ENCODE measurements at places on chromosomes 1 and 21.

- no peak for DNase-seq
Measured at GRCh38 chr1:54666333-54666732, 24.7 kb downstream of the MROH7 start.

DNA sequence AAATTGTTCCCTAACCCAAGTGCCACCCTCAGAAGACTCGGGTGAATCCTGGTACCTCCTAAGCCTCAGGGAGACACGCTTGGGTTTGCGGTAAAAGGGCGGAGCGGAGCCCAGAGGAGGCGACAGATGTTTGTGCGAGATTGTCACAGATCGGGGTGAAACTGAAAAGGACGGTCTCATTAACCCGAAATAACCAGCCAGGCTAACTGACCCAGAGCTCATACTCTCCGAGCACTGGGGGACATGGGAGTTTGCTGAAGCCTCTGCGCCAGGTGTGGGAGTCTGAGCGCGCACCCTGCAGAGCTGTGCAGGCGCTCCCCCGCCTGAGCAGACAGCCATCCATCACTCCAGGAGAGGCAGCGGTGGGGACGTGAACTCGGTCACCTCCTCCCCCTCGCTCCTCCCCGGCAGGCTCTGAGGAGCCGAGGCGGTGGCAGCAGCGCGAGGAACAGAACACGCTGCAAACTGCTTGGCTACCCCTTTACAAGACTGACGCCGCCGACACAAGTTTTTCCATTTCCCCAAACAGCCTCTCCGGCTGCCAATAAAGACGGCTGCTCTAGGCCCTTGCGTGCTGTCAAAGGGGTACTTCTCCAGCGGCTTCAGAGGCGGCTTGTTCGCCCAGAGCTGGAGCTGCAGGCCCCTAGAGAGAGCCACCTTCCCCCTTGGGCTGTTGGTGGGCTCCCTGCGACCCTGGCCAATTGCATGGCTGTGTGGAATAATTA lies 43.5 kb downstream of the RRAGC start:
- no peak for DNase-seq

GRCh38 chr1:156703336-156703735 lies 2.0 kb downstream of the CRABP2 start:
- DNase-seq = no peak

DNA sequence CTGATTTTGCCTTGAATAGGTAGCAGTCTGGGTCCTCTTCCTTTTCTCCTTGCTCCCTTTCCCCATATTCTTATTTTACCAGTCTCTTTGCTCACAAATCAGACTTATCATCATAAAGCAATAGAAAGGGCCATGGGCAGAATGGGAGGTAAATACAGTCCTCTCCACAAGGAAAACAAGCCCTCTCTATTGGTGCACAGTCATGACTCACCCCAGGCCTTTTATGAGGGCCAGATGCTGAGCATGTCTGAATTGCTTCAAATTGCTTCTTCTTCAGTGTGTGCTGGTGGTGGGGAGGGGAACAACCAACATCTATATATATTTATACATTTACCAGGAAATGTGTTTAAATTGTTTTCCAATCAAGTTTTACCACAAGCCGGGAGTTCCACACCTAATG lies 75.2 kb downstream of the GFI1 start:
- no peak for DNase-seq

GRCh38 chr1:180057883-180058396 lies 96.7 kb upstream of the QSOX1 start:
- DNase-seq = no peak

DNA sequence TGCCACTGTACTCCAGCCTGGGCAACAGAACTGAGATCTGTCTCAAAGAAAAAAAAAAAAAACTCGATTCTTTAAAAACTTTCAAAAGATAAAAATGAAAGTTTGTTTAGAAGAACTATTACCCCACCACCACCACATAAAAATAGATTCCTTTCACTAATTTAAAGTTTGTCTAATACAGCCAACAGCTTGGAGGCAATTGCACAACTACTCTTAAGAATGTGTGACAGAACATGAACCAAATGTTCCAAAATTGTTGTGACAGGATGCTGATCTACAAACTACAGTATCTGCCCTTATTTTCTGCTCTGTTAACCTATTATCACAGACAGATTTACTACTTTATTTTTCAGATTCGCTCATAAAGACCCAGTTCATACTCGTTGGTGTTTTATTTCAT lies 5.5 kb upstream of the TGFBR3 start:
- no peak for DNase-seq

- no peak for DNase-seq
Measured at GRCh38 chr1:73778471-73778870, 419.5 kb downstream of the LRRIQ3 start.

GRCh38 chr1:171251042-171251951 lies 3.0 kb downstream of the FMO1 start:
- DNase-seq = no peak

DNA sequence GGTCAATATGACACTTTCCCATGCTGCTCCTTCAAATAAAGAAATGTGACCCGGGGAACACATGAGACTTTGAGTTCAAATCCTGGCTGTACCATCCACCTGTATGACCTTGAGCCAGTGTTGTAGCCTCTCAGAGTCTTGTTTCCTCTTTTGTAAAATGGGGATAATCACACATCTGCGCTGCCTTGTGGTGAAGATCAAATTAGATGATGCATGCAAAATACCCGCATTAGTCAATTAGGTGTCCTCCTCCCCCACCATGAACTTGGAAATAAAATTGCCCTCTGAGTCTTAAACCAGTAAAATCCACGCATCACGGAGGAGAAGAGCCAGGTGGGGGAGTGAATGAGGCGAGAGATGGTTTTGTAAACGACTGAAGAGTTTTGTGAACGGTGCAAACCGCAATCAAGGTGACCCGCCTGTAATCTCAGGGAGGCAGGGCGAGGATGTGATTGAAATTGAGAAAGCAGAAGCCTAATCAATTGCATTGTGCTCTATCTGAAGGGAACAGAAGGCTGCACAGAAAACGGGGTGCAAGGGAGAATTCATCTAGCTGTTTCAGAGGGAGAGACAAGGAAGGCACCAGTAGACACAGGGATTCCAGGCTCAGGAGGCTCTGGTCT lies 5.8 kb upstream of the AHDC1 start:
- peak; percentile 92 for DNase-seq

DNA sequence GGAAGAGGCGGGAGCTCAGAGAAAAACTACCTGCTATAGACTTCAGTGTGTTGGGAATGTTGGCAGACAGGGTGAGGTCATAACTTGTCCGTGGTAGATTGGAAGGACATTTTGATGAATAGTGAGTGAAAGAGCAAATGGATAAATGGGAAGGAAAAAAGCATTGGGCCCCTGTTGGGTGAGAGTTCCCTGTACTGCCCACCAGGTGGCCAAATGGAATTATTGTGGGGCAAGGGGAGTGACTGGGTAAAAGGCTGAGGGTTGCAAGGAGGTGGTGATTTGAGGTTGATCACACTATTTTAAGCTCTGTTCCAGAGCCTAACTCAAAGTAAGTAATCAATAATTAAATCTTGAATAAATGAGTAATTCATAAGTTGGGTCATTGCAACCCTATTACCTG lies 60.4 kb downstream of the MRPS6 start:
- DNase-seq = no peak

- DNase-seq = no peak
Measured at GRCh38 chr21:36704281-36704957, 5.5 kb downstream of the SIM2 start.

DNA sequence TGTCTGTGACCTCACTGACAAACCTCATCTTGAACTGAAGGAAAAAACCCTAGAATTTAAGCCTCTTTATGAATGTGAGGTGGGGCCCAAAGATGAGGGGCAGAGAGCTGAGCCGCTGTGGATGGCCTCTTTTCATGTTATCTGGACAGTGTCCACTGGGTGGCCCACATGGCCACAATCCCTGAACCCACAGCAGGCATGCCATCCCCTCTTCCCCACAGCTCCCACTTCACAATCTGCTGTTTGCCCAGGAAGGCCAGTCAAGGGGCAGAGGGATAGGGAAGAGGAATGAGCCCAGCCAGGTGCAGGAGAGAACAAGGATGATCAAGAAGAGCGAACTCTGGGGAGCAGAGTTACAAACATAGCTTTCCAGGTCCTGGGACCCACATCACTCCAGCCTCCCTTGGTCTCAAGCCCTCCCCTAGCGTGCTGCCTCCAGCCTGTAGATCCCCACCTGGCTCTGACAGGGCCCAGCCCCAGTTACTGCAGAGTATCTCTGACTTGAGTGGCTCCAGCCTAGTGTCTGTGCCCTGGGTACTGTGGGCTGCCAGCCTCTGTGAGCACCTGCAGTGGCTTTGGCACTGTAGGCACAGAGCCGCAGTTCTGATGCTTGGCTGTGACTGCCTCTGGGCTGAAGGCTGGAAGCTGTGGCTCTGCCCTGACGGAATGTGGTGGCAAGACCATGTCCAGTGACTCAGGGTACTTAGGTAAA lies 1.9 kb upstream of the SLFNL1 start:
- no peak for DNase-seq

DNA sequence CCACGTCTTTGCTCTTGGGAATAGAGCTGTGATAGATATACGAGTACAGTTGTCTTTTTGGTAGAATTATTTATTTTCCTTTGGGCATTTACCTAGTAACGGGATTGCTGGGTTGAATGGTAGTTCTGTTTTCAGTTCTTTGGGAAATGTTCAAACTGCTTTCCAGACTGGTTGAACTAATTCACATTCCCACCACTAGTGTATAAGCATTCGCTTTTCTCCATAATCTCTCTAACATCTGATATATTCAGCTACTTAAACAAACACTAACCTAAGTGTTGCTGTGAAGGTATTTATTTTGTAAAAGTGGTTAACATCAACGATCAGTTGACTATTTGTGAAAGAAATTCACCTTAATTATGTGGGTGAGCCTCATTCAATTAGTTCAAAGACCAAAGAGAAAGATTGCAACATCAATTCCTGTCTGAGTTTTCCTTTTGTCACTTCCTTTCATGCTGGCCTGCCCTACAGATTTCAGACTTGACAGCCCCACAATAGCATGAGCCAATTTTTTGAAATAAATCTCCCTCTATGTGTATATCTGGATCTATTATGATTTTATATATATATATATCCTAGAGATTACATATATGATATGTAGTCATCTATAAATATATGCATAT lies 26.7 kb upstream of the DUSP10 start:
- no peak for DNase-seq

- DNase-seq = no peak
Measured at GRCh38 chr1:10958614-10959013, 53.8 kb upstream of the TARDBP start.

DNA sequence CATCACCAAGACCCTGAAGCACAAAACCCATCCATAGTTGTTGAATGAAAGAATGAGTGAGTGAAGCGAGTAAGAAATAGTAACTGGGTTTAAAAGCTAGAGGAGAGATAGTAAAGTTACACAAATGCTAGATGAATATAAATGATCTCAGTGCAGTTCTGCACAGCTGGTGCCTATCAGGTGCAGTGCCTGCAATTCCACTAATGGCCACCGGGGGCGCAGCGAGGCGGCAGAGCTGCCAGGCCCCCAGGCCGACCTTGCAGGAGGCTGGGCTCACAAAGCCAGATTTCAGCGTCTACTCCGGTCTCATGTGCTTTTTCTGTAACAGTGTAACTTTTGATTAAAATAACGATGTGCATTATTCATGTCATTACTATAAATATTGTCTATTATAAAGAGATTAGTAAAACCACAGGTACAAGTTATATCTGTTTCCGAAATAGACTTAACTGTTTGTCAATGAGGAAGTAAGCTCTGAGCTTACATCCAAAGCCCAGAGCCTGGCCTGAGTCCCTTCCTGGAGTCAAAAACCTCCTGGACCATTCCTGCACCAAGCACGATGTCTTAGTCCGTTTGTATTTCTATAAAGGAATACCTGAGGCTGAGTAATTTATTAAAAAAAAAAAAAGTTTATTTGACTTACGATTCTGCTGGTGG lies 477.6 kb downstream of the NPHP4 start:
- peak; percentile 88 for DNase-seq

- no peak for DNase-seq
Measured at GRCh38 chr1:64135462-64136223, 67.8 kb upstream of the UBE2U start.

- no peak for DNase-seq
Measured at GRCh38 chr21:38787461-38788274, 18.1 kb upstream of the ETS2 start.

GRCh38 chr1:42316292-42316691 lies 18.7 kb downstream of the FOXJ3 start:
- no peak for DNase-seq

GRCh38 chr1:82845866-82846265 lies 1045.1 kb downstream of the ADGRL2 start:
- no peak for DNase-seq

DNA sequence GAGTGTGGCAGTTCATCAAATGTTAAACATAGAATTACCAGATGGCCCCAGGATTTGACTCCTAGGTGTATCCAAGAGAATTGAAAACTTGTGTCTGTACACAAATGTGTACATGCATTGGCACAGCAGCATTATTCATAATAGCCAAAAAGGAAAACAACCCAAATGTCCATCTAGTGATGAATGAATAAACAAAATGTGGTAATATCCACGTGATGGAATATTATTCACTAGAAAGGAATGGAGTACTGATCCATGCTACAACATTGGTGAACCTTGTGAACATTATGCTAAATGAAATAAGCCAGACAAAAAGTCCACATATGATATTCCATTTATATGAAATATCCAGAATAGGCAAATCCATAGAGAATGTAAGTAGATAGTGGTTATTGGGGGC lies 77.7 kb downstream of the RAVER2 start:
- DNase-seq = no peak

- no peak for DNase-seq
Measured at GRCh38 chr1:46969014-46969619, 27.8 kb upstream of the CYP4A11 start.

- no peak for DNase-seq
Measured at GRCh38 chr1:3998086-3998485, 98.0 kb upstream of the C1orf174 start.

- no peak for DNase-seq
Measured at GRCh38 chr1:207093944-207094343, 5.3 kb downstream of the C4BPB start.

DNA sequence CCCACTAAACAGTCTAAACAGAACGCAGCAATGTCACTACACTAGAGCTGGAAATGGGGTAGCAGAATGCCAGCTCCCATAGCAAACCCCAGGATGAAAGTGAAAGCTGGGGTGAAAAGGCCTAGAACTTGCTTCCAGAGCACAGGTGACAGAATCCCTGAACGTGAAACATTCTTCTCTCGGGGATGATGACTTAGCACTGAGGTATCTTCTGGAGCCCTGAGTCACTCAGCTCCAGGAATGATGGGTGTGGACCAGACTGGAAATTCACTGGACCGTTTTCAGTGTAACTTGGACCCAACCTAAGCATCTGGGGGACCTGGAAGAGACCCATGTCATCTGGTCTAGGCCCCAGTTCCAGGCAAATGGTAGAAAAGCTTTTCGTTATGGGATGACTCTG lies 108.9 kb downstream of the CDC7 start:
- DNase-seq = no peak
